Fibroblast of skin of left biceps (primary cell): ENCODE measurements at places on chromosomes 1 and 21.

DNA sequence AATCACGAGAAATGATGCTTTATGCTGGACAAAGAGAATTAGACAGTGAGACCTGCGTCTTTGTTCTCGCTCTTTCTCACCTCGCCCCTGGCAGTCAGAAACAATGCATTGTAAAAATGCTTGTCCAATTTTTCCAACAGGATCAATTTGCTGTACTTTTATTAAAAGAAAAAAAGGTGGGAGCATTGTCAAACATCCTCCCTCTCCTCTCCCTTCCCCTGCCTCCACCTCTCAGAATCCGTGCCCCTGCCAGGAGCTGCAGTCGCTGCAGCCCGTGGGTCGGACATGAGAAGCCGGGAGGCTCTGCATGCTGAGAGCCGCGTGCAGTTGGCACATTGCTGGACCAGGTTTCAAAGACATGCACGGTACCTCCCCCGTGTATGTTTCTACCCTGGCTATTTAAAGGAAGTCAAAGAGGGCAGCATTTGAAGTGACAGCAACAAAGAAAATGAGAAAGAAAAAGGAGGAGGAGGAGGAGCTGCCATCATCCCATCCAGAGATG is 161.0 kb upstream of the KAZN start:
- no peak for DNase-seq

DNA sequence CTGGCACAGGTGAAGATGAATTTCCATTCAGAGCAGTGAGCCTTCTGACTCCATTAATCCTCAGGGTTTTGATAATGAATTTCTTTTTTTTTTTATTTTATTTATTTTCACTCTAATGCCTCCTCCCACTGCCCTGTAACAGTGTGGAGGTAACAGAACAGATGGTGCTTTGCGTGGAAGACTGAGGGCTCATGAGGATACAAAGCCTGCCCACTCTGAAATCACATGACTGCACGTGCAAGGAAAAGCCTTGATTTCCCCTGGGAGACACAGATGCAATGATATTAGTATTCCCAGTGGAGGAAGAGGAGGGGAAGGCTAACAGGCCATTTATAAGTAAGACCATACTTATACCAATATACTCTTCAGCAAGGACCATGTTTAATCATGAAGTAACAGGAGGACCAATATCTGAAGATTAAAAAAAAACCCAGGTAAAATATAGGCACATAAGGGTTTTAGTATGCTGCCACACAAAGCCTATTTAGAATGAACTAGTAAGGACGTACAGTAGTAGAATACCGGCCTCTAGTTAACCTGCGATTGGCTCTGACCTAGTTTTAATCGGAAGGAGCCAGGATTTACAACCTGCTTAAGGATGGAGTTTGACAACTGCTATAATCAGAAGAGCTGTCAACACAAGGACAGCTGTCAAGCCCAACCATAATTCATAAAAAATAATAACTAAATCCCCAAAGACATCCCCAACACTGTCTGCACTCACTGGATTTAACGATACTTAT is 69.6 kb downstream of the LHX4 start:
- DNase-seq: no peak

DNA sequence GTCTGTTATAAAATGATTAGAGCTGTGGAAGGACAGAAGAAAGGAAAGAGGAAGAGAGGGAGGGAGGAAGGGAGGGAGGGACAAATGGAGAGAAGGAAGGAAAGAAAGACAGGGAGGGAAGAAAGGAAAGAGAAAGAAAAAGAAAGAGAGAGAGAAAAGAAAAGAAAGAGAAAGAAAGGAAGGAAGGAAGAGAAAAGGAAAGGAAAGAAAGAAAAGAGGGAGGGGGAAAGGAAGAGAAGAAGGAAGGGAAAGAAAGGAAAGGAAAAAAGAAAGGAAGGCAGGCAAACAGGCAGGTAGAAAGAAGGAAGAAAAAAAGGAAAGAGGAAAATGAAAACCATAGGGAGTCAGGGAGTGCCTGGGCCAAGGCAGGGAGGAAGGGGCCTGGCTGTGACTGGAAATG is 14.5 kb upstream of the BACE2 start:
- no peak for DNase-seq

DNA sequence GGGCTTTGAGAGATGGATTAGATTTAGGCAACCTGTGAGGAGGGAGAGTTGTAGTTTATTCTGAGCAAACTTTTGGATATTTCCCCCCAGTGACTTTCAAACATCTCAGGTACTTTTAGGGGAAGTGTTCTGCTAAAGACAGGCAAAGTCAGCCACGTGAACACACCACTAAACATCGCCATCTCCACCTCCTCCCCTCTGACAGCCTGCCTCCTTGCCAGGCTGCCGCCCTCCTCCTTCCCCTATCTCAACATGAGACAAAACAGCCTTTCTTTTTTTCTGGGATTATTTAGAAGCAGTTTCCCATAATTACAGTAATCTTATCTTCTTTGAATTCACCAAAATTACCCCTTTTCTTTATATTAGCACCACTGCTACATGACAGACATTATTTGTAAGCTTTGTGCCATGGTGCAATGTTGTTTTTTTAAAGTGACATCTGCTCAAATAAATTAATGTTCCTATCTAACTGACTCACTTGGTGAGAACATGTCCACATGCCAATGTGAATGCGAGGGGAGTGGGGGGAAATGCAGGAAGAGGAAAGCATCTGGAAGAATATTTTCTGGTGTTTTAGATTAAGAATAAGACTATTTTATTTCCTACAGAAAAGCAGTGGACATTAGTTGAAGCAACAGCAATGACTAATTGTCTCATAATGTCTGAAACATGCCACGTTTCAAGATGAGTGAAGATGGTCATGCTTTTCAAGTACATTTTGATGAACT is 147.8 kb upstream of the ATP1B1 start:
- no peak for DNase-seq

- DNase-seq: no peak
Observed at GRCh38 chr1:67983867-67984266, 66.6 kb downstream of the DIRAS3 start.

GRCh38 chr1:206925106-206925736 is 3.5 kb upstream of the FCMR start:
- DNase-seq: no peak

DNA sequence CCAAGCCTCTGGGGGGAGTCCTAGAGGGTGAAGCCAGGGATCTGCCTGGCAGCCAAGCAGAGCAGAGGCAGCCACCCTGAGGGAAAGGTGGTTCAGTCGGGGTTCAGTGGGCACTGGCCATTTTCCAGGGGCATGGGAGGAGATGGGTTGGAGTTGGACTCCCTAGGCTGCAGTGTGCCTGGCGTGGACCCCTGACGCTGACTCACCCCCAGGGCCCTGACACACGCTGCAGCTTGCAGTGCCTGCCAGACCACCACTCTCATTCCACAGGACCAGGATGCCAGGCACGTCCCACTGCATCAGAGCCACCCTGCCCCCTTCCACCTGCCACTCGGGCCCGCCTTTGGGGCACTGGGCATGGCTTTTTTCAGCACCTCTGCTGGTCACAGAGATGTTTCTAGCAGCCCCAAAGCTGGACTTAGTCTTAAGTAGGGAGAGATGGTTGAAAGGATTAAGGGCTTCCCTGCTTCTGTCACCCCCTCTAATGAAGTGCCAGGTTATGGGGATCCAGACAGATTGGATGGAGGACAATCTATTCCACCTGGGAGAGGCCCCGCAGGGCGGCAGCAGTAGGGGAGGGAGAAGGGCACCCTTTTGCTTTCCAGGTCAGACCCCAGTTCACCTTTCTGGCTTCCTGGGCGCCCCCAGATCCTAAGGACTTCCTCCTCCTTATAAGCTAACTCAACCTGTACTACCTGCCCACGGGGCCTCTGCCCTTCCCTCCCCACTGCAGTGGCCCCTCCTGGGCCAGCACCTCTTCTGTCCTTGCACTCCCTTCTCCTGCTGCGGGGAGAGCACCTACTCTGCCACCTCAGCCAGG is 1.6 kb downstream of the SYT2 start:
- no peak for DNase-seq

- no peak for DNase-seq
Observed at GRCh38 chr21:46431448-46431847, 27.2 kb upstream of the DIP2A start.

DNA sequence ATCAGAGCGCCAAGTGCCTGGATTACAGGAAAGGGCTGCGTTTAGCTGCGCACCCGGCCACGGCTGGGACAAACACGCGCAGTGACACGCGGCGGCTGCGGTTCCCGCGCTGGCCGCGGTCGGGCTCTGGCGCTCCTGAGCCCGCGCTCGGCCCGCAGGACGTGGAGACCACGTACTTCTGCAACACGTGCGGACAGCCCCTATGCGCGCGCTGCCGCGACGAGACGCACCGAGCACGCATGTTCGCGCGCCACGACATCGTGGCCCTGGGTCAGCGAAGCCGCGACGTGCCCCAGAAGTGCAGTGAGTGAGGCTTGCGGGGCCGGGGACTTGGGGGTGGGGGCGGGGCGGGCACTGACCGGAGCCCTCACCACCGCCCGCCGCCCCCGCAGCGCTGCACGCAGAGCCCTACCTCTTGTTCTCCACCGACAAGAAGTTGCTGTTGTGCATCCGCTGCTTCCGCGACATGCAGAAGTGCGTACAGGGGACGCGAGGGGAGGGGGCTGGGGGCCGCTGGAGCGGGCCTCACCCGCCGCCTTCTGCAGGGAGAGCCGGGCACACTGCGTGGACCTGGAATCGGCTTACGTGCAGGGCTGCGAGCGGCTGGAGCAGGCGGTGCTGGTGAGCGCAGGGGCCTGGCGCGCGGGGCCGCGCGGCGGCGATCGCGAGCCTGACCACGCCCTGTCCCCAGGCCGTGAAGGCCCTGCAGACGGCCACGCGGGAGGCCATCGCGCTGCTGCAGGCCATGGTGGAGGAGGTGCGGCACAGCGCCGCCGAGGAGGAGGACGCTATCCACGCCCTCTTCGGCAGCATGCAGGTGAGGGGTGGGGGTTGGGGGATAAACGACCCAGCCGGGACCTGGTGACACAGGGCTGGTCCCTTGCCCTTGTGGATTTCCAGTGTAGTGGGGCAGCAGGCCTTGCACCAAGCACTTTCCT is 3.1 kb downstream of the RNF207 start:
- DNase-seq: no peak

DNA sequence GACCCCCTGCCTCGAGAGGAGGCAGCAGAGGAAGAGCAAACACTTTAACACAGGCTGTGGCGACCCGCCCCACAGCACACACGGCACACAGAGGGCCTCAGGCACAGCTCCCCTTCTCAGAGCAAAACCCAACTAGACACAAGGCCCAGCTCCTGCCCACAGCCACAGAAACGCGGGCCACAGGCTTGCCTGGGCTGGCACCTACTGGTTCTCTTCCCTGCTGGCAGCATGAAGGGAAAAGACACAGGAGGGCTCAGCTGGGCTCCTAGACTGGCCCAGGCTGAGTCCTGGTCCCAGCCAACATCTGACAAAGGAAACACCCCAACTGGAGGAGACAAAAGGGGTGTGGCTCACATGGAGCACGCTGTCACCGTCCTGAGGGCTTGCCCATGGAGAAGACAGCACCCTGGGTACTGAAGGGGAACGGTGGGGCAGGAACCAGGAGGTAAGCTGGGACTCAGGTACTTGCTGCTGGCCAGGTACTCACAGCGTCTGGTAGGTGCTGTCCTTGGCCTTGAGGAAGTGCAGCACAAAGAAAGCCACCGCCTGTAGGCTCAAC is 3.5 kb downstream of the CD164L2 start:
- DNase-seq: no peak

DNA sequence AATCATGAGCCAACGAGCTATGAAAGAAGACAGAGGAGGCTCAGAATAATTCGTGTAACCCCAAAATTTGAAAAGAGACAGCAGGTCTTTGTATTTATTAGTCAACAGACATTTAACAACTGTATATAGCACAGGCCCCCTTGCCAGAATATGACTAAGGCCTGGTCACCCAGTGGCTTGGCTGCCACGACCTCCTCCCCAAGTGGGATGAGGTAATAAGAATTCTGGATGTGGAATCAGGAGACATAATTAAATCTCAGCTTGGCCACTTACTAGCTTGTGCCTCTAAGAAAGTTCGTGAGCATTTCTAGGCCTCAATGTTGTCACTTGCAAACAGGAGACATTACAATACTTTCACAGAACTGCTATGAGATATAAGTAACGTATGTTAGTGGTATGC is 134.2 kb upstream of the TNFSF4 start:
- no peak for DNase-seq

- DNase-seq: no peak
Observed at GRCh38 chr1:221602830-221603229, 139.1 kb downstream of the DUSP10 start.

DNA sequence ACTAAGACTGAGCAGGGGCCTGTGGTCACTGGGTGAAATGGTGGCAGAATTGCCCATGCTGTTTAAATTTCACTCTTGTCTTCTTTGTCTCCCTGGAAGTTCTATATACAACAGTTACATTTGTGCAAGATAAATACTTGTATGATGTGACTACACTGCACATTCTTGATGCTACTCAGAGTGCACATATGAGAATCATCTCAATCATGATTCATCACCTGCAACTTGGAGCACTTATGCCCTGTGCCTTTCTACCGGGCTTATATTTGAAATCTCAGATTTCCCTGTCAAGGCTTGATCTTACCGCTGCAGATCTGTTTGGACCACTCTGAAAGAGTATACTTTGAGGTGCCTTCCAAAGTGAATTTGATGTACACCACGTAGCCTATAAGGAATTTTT is 10.6 kb downstream of the PGM1 start:
- DNase-seq: no peak
